ENCODE measurements at places on chromosomes 1 and 21.

DNA sequence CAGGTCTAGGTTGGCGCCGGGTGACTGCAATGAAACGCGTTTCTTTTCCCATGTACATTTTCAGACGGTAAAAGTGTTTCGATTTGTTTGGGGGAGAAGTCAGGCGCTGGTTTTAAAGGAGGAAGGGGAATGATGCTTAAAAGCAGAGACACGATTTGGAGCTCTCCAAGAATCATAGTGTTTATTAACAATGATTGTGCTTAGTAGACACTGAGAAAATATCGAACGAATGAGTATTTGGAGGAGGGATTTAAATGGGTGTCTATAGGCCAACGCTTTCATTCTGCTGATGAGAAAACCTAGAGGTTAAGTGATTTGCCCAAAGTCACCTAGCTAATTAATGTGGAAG lies 36.9 kb upstream of the JAK1 start:
- no peak for DNase-seq

GRCh38 chr1:60510162-60510561 lies 436.6 kb upstream of the C1orf87 start:
- no peak for DNase-seq

- no peak for DNase-seq
Measured at GRCh38 chr1:234726359-234726943, 116.5 kb upstream of the IRF2BP2 start.

- no peak for DNase-seq
Measured at GRCh38 chr1:18938707-18939070, 17.8 kb downstream of the IFFO2 start.

- DNase-seq: no peak
Measured at GRCh38 chr21:35198982-35199732, 150.1 kb upstream of the RUNX1 start.

DNA sequence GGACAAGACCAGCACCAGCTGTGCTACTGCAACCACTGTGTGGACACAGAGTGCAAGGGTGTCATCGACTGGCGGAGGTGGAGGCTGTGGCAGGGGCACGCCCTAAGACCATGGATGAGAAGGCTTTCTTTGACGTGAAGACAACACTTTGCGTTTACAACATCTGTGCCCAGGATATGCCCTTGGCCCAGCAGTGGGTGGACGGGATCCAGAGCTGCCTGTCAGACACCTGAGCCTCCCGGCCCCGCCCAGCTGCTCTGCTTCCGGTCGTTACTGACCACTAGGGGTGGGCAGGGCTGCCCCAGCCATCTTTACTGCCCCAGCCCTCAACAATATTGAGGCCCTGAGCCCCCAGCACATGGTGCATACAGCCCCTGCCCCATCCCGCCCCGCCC lies 21.4 kb upstream of the NPPB start:
- DNase-seq: no peak

DNA sequence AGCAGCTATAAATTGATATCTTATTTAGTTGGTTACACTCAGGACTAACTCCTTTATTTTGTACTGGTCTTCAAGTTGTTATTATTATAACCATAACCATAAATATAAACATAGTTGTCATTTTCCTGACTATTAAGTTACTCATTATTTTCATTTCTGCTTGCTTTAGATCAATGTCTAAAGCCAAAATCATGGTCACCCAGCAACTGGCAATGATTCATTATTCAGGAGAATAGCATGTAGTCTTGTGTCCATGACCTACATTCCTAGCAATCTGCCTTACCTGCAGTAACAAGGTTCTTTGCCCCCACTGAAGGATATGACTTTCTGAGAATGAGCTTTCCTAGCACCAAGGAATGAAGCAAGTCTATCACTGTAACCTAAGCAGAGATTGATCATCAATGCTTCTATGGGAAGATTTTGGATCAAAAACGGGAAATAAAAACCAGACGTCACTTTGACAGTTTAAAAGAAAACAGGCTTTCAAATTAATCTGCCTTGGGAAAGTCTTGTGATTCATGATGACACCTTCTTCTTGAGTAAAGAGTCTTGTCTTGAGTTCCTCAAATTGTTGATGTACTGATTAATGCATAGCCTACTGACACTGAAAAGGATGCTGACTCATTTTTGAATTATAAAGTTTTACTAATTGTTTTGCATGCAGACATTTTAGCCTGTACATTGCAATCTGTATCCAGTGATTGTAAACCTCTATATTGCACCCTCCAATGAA lies 203.3 kb upstream of the IVNS1ABP start:
- DNase-seq: no peak

DNA sequence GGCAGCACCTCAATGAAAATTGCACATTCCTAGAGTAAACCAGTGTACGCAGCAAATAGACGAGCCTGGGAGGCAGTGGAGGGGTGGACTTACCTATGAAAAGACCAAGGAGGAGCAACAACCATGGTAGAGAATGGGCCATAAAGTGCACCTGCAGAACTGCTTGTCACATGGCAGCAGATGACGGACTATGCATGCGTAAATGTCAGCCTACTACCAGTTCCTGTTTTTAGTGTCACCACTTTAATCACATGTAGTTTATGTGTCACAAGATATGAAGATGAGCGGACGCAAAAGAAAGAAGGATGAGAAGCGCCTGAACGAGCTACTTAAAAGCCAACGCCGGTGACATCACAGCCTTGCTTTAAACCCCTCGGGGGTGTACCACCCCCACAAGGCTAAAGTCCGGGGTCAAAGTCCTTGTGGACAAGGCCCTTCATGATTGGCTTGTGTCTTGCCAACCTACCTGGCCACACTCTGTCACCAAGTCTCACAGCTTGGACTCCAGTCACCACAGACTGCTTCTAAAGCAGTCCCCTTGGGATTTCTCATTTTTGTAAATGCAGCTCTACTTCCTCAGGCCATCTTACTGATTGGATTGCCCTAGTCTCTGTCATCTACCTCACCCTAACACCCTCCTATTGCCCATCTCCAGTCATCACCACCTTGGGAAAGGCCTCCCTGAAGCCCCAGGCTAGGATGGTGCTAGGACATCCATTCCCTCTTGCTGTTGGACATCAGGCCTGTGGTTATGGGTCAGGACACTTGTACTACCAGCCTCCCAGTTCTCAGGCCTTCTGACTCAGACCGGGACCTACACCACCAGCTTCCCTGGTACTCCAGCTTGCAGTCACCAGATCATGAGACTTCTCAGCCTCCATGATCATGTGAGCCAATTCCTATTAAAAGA lies 6.0 kb upstream of the LY9 start:
- DNase-seq: peak; percentile 51

GRCh38 chr1:5423109-5423508 lies 569.1 kb downstream of the NPHP4 start:
- DNase-seq: peak; percentile 36

DNA sequence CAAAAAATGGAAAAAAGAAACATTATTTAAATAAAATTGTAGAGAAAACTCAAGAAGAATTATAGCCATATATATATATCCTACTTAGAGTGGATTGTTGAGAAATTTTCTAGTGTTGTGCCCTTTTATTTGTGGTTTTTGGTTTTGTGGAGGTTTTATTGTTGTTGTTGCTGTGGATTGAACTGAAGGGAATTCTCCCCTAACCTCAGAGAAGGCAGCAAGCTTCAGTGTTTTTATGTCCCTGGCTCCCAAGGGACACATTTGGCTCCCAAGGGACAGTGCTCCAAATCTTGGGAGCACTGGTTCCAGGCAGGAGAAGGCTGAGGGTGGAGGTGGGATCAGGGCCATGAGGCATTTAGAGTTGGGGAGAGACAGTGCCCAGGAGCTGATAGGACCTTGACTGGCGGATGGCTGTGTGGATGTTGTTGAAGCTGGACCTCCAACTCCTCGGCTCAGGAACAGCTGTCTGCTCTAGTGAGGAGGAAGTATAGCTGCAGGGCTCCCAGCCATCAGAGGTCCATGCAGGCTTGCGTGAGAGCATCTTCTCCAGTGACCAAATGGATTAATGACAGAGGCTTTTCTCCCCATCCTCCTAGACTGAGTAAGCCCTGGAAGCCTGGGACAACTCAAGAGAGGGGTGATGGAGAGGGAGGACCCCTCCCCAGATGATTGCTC lies 100.5 kb downstream of the TEX35 start:
- DNase-seq: no peak

DNA sequence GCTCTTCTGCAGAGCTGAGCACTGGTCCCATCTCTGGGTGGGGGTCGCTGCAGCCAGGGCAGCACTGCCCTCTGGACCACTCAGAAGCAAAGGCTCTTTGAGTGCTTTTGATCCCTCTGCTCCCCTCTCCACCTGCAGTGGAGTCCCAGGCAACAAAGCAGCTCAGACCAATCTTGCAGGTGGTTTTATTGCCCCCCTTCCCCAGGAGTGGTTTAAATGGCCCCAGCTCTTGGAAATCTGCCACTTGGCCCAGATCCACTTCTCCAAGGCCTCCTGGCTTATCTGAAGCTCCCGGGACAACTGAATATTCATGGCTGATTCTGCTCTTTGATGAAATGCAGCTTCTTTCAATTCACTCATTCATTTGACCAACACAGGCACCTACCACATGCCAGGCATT lies 2.7 kb downstream of the STUM start:
- no peak for DNase-seq

GRCh38 chr21:34073749-34074282 lies 438 bp downstream of the MRPS6 start:
- no peak for DNase-seq

DNA sequence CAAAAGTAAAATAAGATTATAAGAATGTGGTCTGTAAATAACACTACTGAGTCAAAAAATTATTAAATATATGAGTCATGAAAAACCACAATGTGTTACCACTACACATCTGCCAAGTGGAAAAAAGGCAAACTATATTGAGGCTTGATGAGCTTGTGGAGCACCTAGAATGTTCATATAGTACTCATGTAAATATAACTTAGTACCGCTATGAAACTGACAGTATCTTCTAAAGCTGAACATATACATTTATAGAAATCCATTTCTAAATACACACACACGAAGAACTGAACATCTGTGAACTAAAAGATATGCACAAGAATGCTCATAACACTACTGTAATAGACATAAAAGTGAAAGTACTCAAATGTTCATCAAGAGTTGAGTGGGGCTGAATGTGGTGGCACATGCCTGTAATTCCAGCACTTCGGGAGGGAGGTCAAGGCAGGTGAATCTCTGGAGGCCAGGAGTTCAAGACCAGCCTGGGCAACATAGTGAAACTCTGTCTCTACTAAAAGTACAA lies 18.5 kb upstream of the GBP3 start:
- DNase-seq: no peak

GRCh38 chr1:49728377-49728776 lies 295.4 kb downstream of the AGBL4 start:
- DNase-seq: no peak

- DNase-seq: peak; percentile 65
Measured at GRCh38 chr1:39205102-39205780, 746 bp downstream of the MACF1 start.

DNA sequence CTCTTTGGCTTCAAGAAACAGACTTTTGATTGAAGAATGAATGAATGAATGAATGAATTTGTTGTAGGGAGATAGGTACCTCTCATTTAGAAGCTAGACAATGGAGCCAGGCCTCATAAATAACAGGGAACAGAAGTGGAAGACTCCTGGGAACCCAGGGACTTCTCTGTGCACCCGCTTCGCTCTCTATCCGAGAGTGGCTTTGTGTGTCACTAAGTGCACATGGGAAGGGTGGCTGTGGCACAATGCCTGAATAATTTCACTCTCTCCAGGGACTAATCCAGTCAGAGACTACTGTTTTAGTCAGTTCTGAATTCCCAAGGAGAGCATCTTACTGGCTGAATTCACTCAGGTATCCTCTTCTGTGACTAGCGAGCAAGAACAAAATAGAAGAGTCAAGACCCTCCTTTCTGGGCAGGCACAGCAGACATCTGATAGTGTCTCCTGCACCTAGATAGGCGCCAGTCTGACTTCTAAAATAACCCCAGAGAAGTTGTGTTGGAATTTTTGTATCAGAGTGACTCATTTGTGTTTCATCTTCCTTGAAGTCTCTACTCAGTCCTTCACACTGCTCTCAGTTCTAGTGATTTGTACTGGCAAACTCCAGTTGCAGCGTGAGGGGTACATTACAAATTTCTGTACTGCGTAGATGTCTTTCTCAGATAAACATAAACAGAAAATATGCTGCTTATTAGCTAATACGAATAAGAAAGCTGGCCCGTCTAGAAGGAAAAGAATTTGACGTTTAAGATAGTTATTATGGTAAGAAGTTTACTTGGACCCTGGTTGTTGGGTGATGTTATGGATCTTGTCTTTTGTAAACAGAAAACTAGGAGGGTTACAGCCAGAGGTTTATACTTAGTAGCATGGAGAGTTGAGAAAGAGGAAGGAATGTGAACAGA lies 34.0 kb downstream of the BACH1 start:
- DNase-seq: no peak

GRCh38 chr1:9397997-9398526 lies 105.4 kb downstream of the SPSB1 start:
- no peak for DNase-seq

DNA sequence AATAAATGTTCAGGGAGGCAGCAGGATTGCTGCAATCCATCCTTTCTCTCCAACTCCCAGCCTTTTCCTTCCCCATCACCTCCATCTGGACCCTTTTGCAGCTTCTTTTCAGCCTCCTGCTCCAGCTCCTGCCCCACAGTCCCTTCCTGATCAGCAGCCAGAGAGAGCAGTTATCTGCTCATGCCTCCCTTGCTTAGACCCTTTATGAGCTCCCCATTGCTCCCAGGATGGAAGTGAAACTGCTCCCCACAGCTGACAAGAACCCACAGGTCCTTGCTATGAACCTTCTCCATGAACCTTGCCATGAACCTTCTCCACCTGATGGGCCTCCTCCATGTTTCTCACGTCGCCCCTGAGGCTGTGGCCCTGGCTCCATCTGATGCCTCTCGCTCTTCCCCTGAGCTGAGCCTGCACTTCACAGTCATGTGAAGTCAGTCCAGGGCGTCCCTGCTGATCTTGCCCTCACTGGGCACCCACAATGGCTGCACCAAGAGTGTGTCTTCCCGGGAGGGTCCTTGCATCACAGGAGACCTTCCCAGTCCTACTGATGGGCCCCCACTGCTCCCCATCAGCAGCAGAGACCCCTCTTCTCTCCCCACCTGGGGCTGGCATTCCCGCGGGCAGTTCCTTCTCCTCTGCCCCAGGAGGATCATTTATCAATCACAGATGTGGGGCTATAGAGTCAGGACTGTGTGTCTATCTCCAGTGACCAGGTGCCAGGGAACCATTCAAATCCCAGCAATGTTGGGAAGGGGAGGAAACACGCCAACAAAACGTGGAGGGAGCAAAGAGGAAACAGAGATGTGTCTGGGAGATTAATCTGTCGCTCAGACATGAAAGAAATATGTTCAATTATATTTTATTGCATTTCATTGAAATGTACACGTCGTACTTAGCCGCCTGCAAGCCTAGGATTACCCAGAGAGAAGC lies 73.1 kb downstream of the MATN1 start:
- DNase-seq: no peak

- no peak for DNase-seq
Measured at GRCh38 chr1:227214207-227214606, 104.1 kb downstream of the CDC42BPA start.

GRCh38 chr1:47534436-47534835 lies 96.6 kb downstream of the FOXD2 start:
- DNase-seq: no peak

GRCh38 chr1:53066891-53067738 lies 5.1 kb downstream of the PODN start:
- DNase-seq: no peak

- DNase-seq: peak; percentile 4
Measured at GRCh38 chr1:231774719-231775335, 148.2 kb downstream of the DISC1 start.

GRCh38 chr21:34802180-34802899 lies 133.5 kb downstream of the CLIC6 start:
- no peak for DNase-seq

- DNase-seq: no peak
Measured at GRCh38 chr1:157249326-157249725, 111.1 kb upstream of the ETV3 start.
